ENCODE measurements at places on chromosomes 7 and 10.

GRCh38 chr10:109972372-109973001, 35.3 kb upstream of the ADD3 start:
- no peak overlapping the region for H3K27ac ChIP-seq
- DNase-seq: no peak
- H3K27me3 ChIP-seq: no peaks in the 10 kb centered on the region
- H3K4me1 ChIP-seq: peaks cover 5% of the 10 kb centered on the region
- H3K4me3 ChIP-seq: no peak overlapping the region

DNA sequence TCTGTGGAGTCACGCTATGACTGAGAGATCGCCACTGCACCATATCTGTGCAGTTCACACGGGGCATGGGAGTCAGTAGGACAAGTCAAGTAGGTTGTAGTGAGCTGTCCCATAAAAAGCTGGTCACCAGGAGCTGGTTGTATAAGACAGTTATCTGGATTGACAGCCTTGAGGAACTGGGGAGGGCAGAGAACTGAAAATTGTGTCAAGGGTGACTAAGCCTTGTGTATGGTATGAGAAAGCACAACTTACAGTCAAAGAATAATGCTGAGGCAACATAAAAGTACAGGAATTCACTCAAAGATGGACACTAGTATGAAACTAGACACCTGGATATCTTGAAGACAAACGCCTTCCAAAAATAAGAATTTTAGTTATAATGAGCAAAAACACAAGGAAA, 564.9 kb downstream of the POM121L12 start:
- DNase-seq: no peak
- no peaks in the 10 kb centered on the region for H3K36me3 ChIP-seq
- no peak overlapping the region for H3K27ac ChIP-seq
- H3K27me3 ChIP-seq: no peaks in the 10 kb centered on the region

DNA sequence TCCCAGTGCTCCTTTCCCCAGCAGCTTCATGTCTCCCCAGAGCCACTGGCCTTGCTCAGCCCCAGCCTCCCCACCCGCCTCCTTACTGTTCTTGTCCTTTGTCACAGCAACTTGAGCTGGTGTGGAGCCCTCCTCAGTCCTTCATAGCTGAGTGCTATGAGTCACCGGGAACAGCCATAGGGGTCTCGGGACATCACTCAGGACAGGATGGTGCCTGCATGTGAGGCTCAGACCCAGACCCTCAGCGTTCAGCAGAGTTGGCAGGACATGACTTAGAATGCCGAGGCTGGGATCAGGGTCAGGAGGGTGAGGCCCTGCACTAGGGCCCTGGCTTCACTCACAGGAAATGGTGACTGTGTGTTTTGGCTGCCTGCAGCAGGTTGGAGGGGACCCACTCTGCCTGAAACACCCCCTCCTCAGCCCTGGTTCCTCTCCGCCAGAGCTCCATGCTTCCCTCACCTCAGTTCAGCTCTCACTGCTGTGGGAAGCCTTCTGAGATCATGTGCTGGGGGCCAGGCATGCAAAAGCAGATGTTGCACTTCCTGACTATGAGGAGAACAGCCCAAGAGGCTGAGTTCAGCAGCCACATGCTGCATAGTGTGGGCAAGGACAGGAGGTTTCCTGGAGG, 40.7 kb upstream of the GJD4 start:
- peaks cover 48% of the 10 kb centered on the region for H3K36me3 ChIP-seq
- no peak overlapping the region for H3K27ac ChIP-seq
- no peak overlapping the region for H3K4me3 ChIP-seq

DNA sequence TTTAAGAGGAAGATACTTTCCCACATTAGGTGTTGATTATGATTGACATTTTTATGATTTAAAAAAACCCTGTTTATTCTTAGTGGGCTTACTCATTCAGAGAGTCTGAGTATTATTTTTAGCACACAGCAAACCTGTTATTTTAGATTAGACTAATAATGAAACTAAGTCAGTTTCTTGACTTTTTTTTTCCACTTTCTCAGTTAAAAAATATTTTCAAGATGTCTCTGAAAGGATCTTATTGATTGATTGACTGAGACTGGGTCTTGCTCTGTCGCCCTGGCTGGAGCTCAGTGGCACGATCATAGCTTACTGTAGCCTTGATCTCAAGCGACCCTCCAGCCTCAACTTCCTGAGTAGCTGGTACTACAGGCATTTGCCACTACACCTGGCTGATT, 20.4 kb upstream of the INPP5F start:
- H3K27me3 ChIP-seq: no peaks in the 10 kb centered on the region
- H3K4me1 ChIP-seq: peaks cover 3% of the 10 kb centered on the region
- H3K27ac ChIP-seq: no peak overlapping the region
- DNase-seq: no peak

DNA sequence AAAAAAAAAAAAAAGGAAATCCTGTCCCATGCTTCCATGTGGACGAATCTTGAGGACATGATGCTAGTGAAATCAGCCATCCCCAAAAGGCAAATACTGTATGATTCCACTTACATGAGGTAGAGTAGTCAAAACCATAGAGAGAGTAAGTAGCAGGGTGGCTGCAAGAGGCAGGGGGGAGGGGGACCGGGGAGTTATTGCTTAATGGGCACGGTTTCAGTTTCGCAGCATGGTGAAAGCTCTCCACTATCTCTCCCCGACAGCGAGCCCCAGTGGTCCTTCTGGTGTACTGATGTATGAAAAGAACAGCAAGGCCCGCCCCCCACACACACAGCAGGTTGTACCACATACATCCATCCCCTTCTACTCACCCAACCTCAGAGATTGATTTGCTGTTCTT, 32.8 kb downstream of the NOD1 start:
- H3K4me1 ChIP-seq: no peaks in the 10 kb centered on the region
- peak; percentile 58 for DNase-seq
- no peak overlapping the region for H3K27ac ChIP-seq
- no peaks in the 10 kb centered on the region for H3K27me3 ChIP-seq
- H3K4me3 ChIP-seq: no peak overlapping the region

DNA sequence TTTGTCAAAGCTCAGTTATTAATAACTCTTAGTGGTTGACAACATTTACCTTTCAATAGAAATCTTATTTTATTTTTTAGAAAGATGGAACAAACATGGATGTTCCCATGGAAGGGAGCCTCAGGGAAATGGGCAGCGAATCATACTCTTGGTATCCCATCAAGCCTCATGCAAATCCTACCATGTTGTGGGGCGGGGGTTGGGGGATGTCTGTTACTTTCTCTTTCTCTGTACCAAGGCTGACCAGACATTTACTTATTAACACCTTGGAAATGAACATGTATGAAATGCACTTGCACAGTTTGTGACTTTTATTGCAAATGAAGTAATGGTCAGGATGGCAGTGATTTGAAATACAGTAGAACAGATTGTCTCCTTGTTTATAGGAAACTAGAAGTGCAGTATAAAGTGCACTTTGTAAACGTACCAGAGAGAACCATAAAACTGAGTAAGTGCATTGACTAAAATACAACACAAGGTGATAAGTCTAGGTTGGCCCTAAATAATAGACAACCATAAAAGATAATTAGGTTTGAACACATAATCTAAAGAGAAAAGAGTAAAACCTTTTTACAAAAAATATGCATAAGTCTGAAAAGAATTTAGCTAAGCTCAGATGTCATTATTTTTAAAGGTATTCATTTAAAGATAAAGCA, 32.4 kb downstream of the SEMA3D start:
- DNase-seq: peak; percentile 9
- no peaks in the 10 kb centered on the region for H3K4me1 ChIP-seq
- H3K4me3 ChIP-seq: no peak overlapping the region
- H3K36me3 ChIP-seq: no peaks in the 10 kb centered on the region
- H3K27ac ChIP-seq: no peak overlapping the region
- H3K27me3 ChIP-seq: no peaks in the 10 kb centered on the region

DNA sequence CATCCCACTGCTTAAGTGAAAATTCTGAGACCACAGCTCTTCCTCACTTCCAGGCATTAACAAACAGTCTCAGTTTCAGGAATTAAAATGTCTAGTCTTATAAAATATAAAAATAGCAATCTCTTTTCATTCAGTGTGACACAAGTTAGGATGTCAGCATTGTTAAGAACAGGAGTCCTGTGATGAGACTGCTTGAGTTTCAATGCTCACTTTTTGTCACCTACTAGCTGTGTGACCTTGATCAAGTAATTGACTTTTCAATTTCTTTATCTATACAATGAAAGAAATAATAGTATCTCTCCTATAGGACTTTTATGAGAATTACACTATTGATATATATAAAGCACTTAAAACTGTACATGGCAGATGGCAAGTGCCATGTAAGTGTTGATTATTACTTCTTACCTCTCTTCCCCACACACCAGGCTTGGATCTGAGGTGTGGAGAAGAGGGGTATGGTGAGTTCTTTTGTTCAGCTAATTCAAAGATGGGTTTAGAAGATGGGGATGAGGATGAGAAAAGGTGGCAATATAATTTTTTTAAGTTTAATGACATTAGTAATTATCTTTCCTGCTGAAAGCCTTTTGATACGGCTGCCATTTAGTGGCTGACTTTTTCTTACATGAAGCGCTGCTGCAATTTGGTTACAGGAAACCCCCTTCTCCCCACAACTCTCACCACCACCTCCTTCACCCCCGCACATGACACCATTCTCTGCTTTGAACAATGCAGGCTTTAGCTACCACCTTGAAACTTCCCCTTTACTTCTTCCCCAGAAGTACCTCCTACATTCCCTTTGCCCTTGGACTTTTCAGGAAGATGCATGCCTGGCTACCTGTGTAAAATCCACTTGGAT, 20.8 kb upstream of the HYAL4 start:
- DNase-seq: no peak
- no peaks in the 10 kb centered on the region for H3K36me3 ChIP-seq
- no peak overlapping the region for H3K4me3 ChIP-seq
- no peaks in the 10 kb centered on the region for H3K27me3 ChIP-seq
- H3K27ac ChIP-seq: no peak overlapping the region

GRCh38 chr10:63744060-63744941, 223.1 kb downstream of the REEP3 start:
- no peaks in the 10 kb centered on the region for H3K4me1 ChIP-seq
- no peak overlapping the region for H3K27ac ChIP-seq
- H3K27me3 ChIP-seq: no peaks in the 10 kb centered on the region
- DNase-seq: no peak
- no peak overlapping the region for H3K4me3 ChIP-seq

Measured in mesenchymal stem cell (in vitro differentiated cells and primary cell).